ENCODE measurements at places on chromosomes 1 and 21. TPM values are rescaled to one million over a fixed set of nuclear protein-coding genes. Genes with fewer than 3 reads are reported as not detected.

The LCK gene
- 1.2 TPM for total RNA-seq

The CSF3R gene
- total RNA-seq = 10.0 TPM

The SH2D1B gene
- total RNA-seq = 0.27 TPM

The KCNE2 gene
- not detected for total RNA-seq

The AMY1B gene
- not detected for total RNA-seq

The CD101 gene
- total RNA-seq = 3.1 TPM

The AMY1A gene
- not detected for total RNA-seq

The FAM3B gene
- total RNA-seq = 0.63 TPM

The ADAMTS5 gene
- total RNA-seq = 7.2 TPM

The CITED4 gene
- total RNA-seq = 26.5 TPM

The POU3F1 gene
- total RNA-seq = 0.09 TPM

The HLX gene
- total RNA-seq = 10.7 TPM

The PHTF1 gene
- total RNA-seq = 9.2 TPM

The NFIA gene
- 94.1 TPM for total RNA-seq

The RPTN gene
- not detected for total RNA-seq

The LORICRIN gene
- total RNA-seq = not detected

The RAB7B gene
- total RNA-seq = 2.4 TPM

GRCh38 chr1:64965366-64966157, 787 bp downstream of the JAK1 start:
- peak; percentile 75 for DNase-seq

- no peak for DNase-seq
Observed at GRCh38 chr1:245798349-245798711, 643.5 kb downstream of the KIF26B start.

DNA sequence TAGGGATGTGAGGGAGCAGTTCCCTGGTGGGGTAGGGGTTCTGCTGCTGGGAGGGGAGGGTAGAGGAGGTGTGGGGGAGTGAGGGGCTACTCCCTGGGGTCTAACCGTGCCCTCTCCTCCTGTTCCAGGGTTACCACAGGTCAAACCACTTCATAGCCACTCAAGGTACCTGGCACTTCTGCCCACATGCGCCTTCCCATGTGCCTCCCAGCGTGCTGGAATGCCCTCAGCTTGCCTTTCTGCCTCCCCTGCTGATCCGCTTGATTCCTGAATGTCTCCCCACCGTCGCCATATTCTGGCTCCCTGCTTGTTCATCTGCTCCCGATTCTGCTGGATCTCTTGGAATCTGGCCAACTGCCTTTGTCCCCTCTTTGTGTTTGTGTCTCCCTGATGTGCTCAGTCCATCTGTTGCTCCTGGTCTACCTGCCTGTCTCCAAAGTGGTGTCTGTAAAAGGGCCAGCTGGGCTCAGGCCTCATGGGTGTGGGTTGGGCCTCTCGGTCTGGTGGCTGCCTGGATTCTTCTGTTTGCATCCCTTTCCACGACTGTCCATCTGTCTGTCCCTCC, 74.4 kb downstream of the PTPRU start:
- no peak for DNase-seq

DNA sequence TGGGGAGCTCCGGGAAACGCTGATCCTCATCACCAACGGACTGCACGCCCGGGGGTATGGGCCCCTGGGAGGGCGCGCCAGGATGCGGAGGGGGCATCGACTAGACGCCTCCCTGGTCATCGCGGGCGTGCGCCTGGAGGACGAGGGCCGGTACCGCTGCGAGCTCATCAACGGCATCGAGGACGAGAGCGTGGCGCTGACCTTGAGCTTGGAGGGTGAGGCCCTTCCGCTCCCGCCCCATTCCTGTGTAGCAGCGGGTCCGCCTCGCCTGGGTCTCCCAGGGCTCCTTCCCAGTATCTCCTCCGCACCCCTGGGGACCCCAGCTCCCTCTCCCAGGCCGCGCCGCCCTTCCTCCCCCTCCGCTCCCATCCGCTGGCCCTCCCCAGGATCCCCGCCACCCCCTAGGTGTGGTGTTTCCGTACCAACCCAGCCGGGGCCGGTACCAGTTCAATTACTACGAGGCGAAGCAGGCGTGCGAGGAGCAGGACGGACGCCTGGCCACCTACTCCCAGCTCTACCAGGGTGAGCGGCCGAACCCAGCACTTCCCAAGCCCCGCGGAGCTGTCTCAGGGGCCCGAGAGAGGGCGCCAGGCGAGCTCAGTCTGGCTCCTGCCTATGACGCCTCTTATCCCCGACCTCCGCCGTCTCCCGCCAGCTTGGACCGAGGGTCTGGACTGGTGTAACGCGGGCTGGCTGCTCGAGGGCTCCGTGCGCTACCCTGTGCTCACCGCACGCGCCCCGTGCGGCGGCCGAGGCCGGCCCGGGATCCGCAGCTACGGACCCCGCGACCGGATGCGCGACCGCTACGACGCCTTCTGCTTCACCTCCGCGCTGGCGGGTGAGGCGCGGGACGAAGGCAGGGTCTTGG, 5.0 kb downstream of the HAPLN2 start:
- DNase-seq = peak; percentile 64

- peak; percentile 67 for DNase-seq
Observed at GRCh38 chr1:223628233-223629125, 37.0 kb downstream of the CAPN8 start.

GRCh38 chr1:241356519-241357365, at the start of gene RGS7:
RGS7 (minus strand) TSS chr1:241357205.
- DNase-seq = peak; percentile 46

GRCh38 chr21:42734323-42734971, 81.0 kb downstream of the PDE9A start:
- no peak for DNase-seq

DNA sequence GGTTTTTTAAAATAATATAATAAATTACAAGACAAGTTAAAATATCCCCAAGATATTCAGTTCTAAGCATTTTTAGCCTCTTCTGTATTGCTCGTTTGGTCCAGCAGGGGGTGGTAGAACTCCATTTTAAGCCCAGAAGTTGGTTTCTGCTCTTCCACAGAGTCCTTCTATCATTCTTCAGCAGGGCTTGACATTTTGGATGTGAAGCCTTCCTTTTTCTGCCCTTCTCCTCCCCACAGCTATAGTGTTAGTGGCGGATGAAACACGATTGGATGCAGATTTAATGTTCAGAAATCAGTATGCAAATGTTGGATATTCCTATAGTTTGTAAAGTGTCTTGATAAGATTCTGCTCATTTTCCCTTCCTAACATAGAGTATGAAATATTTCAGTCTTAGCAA, 1.4 kb downstream of the NCAM2 start:
- DNase-seq = no peak

DNA sequence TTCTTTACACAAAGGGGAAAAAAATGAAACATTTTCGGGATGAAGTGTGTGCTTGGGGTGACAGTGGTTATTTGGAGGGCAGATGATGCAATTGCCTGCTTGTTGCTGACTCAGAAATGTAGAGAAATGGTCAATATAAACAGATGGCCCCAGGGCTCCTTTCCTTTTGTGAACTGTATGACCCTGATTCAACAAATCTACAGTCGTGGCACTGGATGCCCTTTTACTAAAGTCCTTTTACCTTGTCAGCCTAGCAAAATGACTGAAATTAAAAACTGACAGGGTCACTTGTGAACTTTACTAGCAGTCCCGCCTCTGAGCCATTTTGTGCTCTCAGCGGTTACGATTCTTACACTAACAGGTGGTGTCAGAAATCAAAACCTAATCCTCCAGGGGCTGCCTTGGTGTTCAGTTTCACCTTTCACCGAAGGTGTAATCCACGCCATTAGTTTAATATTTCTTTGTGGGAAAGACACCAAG, 49.8 kb downstream of the GREM2 start:
- DNase-seq = no peak

GRCh38 chr1:190273161-190273560, 204.5 kb downstream of the BRINP3 start:
- no peak for DNase-seq

DNA sequence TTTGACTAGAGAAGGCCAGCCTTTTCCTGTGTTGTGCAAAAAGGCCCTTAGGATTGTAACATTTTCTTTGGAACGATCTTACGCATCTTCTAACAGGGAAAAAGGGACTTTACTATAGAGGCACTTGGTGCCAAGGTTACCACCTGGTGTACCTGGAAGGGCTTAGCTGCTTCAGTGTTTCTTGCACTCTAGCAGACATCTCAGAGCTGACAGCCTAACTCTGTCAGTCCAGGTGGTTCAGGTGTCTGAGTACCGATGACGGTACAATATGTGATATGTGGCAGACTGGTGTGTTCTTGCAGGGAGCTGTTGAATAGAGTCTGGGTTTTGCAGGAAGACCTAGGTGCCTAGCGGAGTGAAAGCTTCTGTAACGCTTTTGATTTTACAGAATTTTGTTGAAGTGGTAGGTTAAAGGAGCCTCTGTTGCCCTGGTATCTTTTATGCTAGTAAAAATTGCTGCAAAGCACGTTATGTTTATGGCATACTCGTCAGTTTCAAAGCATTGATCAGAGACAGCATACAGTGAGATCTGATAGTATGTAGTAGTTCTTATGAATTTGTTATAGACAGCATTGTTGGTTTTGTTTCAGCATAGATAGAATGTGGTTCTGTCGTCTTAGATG, 1.4 kb downstream of the MAGI3 start:
- no peak for DNase-seq

GRCh38 chr1:210692796-210693195, 364.1 kb downstream of the HHAT start:
- DNase-seq = no peak

GRCh38 chr1:17629460-17629859, 90.0 kb downstream of the ARHGEF10L start:
- DNase-seq = no peak

DNA sequence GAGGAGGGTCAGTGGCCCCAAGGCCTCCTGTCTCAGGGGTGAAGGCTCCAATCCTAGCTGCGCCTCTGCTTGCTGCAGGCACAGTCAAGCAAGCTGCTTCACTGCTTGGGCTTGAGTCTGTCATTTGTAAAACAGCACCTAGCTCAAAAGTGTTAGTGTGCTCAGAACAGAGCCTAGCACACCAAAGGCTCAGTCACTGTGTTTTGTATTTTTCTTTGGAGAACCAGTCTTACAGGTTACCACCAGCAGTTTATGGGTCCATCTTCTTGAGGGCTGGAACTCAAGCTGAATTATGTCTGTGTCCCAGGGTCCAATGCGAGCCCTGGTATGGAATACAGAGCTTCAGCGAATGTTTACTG, 113.6 kb downstream of the DMRTB1 start:
- no peak for DNase-seq

- DNase-seq = no peak
Observed at GRCh38 chr1:178004926-178005391, 35.1 kb upstream of the SEC16B start.

- peak; percentile 46 for DNase-seq
Observed at GRCh38 chr1:155126556-155127104, 1.0 kb upstream of the EFNA1 start.

DNA sequence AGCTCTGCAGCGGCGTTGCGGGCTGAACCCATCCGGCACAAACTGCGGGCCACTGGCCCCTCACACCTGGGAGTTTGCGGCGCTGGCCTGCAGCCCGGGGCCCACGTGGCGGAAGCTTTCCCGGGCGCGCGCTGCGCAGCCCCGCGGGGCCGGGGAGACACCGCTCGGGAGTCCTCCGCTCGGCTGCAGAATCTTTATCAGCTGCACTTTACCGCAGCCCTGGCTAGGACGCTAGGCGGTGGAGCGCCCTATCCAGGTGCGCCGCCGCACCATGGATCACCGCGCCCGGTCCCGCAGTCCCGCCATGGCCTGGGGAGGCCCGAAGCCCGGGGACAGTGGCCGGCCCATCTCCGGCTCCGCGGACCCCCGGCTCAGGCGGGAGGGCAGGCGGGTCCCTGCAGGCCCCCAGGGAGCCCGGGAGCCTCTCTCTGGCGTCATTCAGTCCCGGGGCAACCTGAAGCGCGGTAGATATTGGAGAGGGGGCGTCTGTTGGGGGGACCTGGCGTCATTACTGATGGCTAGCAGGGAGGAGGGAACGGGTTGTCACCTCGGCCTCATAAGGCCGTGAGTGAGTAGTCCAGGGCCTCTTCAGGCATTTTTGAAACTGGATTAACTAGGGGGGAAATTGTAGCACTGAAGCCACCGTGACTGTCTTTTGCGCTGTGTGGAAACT, 5.7 kb upstream of the OLIG2 start:
- no peak for DNase-seq

DNA sequence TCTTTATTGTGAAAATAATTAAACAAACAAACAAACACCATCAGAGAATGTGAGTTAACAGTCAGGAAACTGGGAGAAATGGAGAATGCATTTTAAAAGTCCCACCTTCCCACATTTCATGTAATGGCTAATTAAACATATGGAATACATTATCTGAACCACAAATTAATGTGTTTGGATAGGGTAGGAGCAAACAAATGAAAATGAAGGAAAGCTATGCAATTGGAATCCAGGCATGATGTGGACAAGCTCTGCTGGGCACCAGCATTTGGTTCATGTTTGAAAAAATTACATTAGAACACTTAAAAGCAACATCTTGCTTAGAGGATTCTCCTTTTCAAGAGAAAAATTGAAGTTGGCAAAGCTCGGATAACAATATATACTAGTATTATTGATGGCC, 628.1 kb downstream of the LMO4 start:
- DNase-seq = no peak

DNA sequence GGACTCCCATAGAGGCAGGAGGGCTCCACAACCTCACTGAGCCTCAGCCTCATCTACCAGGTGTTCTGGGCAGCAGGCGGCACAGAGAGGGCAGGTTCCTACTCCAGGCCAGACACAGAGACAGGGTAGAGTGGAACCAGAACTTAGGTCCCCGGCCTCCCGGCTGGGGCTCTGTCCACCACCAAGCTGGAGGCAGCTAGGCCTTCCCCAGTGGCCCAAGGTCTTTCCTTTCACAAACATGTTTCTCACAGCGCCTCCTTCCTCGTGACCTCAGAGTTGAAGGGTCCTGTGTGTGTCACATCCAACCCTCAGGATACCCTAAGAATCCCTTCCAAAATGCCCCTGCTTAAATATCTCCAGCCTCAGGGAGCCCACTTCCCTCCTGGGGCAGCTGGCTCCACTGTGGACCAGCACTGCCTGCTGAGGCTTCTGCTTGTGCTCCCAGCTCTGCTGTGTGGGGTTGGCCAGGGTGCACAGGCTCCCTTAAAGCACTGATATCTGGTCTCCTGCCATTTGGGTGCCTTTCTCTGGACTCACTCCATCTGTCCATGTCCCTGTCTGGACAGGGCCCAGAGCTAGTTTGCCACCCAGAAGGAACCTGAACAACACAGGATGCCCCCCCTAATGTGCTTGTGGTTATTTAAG, 33.2 kb upstream of the MAGOH start:
- no peak for DNase-seq

GRCh38 chr1:67078291-67078690, 24.3 kb upstream of the SLC35D1 start:
- no peak for DNase-seq

- peak; percentile 63 for DNase-seq
Observed at GRCh38 chr1:156852418-156852874, 6.5 kb downstream of the INSRR start.

DNA sequence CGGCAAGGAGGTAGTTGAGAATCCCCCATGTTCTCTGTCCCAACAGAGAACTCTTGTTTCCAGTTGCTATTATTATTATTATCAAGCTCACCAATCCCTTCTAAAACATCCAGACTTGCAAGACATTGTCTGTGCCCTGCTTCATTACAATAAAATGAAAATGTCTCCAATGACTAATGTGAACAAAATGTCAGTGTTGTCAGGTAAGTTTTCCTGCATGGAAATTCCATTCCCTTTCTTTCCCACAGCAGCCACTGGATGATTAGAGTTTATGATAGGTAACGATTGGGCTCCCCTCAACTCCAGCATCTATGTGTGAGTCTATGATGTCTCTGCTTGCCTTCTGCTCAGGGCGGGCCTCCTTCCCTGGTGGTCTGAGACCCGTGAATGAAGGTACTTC, 8.9 kb upstream of the DYRK1A start:
- no peak for DNase-seq

- no peak for DNase-seq
Observed at GRCh38 chr1:40141878-40142535, 19.2 kb upstream of the RLF start.

GRCh38 chr1:175443332-175443731, 250.8 kb upstream of the KIAA0040 start:
- DNase-seq = no peak

All from left cardiac atrium (tissue), 4 donors.